ENCODE measurements at places on chromosomes 6 and 20. TPM values are rescaled to one million over a fixed set of nuclear protein-coding genes. Genes with fewer than 3 reads are reported as not detected.

Gene KCNK16
- not detected for total RNA-seq

Gene SOX18
- total RNA-seq = 102 TPM

Gene EFCAB8
- total RNA-seq = not detected

Gene PDYN
- total RNA-seq = not detected

Gene SPEF1
- total RNA-seq = not detected

Gene SLC12A5
- total RNA-seq = 2.2 TPM

Gene FOXF2
- not detected for total RNA-seq

Gene GTSF1L
- not detected for total RNA-seq

Gene ACSS2
- total RNA-seq = 36.5 TPM

Gene POM121L2
- not detected for total RNA-seq

Gene ESF1
- total RNA-seq = 7.7 TPM

Gene KIFC1
- total RNA-seq = 21.9 TPM

Gene AGPAT4
- total RNA-seq = 11.4 TPM

Gene EYS
- not detected for total RNA-seq

Gene PLCB4
- total RNA-seq = 5.9 TPM

Gene STK4
- 14.0 TPM for total RNA-seq

Gene FAM217A
- not detected for total RNA-seq

Gene STX11
- total RNA-seq = 16.0 TPM

Gene ERVFRD-1
- 2.5 TPM for total RNA-seq

Gene SLC52A3
- total RNA-seq = not detected

Gene SF3B5
- total RNA-seq = 163 TPM

Gene BMP5
- not detected for total RNA-seq

Gene KIAA0408
- total RNA-seq = 0.87 TPM

Gene ZKSCAN3
- 5.7 TPM for total RNA-seq

Gene GPR63
- total RNA-seq = 0.10 TPM

Gene ATAT1
- 8.9 TPM for total RNA-seq

Gene PNLDC1
- not detected for total RNA-seq

Gene VNN1
- total RNA-seq = 0.19 TPM
